ENCODE measurements at places on chromosomes 7 and 10.
A peak's percentile ranks its signal among the peaks of the same experiment; 100 is the strongest.

DNA sequence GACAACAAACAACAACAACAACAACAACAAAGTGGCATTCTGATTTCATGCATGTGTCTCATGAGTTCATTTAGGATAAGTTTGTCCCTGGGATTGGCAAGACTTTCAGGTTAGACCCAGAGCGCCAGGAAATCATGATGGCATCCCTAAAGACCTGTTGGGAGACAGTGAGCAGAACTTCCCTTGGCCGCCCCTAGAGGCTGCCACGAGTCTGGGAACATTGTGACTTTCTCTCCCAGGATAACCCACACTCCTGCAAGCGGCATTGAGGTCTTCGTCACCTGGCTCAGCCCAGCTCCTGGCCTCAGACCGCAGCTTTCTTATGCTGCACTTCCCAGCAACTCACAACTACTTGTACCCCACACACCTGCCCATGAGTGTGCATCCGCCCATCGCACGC, 80.5 kb upstream of the RNF32 start:
- DNase-seq: peak; percentile 66

DNA sequence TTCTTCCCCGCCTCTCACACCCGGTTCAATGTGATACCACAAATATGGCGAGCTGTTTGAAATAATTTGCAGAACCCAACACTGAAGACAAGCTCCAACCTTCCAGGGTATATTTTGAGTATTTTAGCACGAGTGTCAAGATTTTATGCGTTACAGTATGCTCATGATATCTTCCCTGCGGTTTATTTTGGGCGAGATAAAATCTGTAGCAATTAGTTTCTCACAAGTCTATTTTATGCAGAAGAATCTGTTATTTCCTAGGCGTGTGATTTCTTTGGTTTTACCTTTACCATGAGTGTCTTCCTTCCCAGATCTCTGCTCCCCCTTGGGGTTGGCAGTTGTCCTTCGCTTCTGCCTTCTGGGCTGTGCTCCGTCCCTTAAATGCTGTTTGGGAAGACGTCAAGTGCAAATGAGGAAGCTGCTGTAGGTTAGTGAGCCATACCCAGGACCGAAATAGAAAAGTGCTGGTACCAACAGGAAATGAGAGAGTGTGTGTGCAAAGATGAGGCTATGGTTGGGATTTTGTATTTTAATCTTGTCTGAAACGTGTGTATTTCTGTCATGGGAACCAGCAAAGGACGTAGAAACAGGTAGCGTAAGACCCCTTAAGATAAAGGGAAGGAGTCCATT, 299.8 kb downstream of the KLF6 start:
- DNase-seq: no peak

GRCh38 chr10:122462533-122463465, 1.4 kb downstream of the HTRA1 start:
- DNase-seq: no peak

- DNase-seq: no peak
Measured at GRCh38 chr10:126062131-126063032, 166.0 kb downstream of the FANK1 start.

GRCh38 chr10:79140085-79140793, 71.5 kb downstream of the ZMIZ1 start:
- no peak for DNase-seq

GRCh38 chr7:132751244-132751647, 175.0 kb upstream of the PLXNA4 start:
- no peak for DNase-seq

DNA sequence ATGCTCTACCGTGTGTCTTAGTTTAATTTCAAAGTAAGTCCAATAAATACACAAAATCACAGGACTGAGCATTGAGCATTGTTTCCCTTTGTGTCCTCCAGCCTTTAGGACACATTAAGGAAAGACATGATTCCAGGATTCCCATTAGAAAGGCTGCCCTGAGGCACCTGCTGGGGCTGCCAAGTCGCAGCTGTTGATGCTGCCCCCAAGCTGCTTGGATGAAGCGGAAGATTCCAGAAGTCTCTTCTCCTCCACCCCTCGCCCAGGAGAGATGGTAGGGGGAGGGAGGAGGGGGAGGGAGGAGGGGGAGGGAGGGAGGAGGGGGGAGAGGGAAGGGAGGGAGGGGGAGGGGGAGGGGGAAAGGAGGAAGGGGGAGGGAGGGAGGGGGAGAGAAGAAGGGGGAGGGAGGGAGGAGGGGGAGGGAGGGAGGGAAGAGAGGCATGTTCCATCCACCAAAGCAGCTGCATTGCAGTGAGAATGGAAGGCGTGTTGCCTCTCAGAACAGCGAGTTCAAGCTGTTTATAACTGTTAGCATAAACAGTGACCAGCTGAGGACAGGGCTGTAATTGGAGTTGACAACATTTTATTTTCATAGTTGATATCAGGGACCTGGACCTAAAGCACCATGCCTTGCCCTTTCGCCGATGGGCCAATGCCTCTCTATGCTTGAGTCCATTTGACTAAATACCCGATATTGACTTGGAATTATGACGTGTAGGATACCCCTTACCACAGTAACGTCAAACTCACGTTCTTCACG, 67.3 kb downstream of the DIP2C start:
- no peak for DNase-seq

GRCh38 chr10:75806186-75806585, 374.8 kb downstream of the LRMDA start:
- no peak for DNase-seq

Data from HEK293T (cell line).